Hematopoietic multipotent progenitor cell (in vitro differentiated cells): ENCODE measurements at places on chromosomes 13 and 19. TPM values are rescaled to one million over a fixed set of nuclear protein-coding genes. Genes with fewer than 3 reads are reported as not detected.

Gene ZNF30
- 1.6 TPM for total RNA-seq

DNA sequence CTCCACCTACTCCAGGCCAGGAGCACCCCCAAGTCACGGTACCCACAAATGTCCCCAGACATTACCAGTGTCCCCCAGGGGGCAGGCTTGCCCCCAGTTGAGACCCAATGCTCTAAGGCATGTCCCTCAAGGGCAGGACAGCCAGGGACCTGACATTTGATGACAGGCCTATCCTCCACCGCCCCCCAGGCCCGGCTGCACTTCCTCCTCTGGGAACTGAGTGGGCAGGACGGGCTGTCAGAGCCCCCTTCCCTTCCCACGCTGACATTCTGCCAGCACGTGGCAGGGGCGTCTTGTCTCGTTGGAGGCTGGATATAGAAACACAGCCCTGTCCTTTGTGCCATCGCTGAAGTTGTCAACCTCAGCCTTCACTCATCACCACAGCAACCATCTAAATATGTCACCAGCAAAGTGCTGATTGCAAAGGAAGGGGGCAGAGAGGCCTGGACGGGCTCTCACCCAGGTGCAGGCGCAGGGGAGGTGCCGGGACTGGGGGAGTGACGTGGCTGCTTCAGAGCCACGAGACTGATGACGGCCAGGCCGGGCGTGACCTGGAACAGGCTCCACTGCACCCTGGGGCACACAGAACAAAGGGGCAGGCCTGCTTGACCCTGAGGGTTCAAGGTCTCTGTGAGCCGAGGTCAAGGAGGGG, 38.4 kb downstream of the GNG7 start:
- DNase-seq: peak; percentile 48

Gene ELOF1
- total RNA-seq: 56.3 TPM

GRCh38 chr19:19343762-19344161, 23.1 kb downstream of the MAU2 start:
- DNase-seq: no peak

Gene DACH1
- total RNA-seq: 16.4 TPM

DNA sequence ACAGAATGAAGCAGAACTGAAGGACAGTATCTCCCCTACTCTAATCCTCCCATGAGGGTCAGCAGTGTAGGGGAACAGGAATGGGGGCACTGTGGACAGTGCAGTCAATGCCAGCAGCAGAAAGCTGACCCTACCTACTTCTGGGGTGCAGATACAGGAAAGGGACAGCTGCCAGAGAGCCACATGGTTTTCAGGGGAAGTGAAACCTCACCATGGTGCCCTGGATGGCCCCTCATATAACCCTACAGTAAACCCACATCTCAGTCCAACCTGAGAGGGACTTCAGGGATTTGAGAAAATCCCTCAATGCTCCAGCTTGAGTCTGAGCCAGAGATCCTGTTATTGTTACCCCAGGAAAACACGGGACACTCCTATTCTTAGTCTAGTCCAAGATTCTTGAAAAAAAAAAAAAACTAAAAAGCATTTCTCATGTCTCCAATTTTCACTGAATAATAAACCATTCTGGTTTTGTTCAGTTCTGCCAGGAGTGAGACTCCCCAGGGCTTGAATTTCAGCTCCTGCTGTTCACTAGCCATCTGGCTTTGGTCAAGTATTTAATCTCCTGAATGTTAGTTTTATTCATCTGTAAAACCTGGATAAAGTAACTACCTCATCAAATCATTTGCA, 511.6 kb upstream of the ARGLU1 start:
- DNase-seq: no peak

GRCh38 chr13:48726711-48727110, 73.0 kb downstream of the CYSLTR2 start:
- no peak for DNase-seq

DNA sequence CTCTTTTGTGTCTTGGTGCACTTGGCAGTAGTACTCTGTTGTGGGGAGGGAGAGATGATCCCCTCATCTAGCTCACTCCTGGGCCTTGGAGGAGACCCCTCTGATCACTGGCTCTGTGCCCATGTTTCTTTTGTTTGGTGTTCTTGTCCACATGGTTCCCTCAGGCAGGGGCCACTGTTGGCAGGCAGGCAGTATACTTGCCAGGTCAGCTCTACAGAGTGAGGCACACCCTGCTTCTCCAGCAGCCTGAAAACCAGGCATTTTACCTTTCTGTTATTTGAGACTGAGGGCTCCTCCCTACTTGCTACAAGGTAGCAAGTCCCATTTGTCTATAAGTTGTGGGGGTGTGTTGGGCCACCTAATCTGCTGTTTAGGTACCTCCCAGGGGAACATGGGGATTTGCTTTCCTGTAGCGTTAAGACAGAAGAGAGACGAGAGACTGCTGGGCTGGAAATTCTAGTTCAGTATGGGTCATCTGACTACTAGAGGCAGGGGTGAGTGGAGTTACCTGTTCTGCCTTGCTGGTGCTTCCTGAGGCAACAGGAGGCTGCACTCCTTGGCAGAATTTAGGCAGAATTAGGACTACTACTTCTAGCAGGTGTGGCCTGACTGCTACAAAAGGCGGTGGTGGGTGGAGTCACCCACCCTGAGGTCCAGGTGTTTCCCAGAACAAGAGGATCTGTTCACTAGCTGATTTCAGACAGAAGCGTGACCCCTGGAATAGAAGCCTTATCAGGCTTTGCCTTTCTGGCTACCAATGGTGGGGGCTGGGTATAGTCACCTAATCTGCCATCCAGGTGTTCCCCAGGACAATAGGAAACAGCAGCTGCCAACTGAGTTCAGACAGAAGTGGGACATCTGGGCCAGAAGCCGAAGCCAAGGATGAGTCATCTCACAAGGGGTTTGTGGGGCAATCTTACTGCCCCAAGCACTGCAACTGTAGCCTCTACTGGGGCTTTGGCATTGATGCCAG, 843.0 kb upstream of the ATXN8OS start:
- no peak for DNase-seq

Gene LILRB4
- 0.81 TPM for total RNA-seq

- DNase-seq: no peak
Observed at GRCh38 chr19:45166723-45167252, 6.0 kb upstream of the NKPD1 start.

DNA sequence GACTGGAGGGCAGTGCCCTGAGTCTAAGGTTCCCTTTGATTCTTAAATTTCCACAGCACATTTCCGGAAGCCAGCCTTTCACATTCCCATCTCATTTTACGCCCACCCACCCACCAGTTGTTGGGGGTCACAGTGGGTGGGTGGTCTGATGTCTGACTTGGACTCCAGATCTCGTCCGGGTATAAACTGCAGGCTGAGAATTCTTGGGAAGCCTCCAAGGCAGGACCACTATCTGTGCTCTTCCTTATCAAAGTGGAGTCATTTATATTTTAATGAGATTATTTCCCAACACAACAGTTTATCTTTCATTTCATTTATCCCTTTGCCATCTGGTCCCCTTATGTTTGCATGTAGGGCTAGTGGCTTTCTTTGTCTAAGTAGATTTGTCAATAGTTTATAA, 3.6 kb upstream of the FAM124A start:
- DNase-seq: no peak

GRCh38 chr19:10333758-10334587, 644 bp upstream of the RAVER1 start:
- no peak for DNase-seq

GRCh38 chr13:73952648-73953047, 181.6 kb downstream of the KLF12 start:
- no peak for DNase-seq

Gene CLEC11A
- total RNA-seq: 64.4 TPM

GRCh38 chr19:43782689-43783231, 2.0 kb upstream of the KCNN4 start:
- DNase-seq: no peak

Gene TMC4
- under 0.01 TPM for total RNA-seq

GRCh38 chr19:18062028-18062427, 24.7 kb downstream of the IL12RB1 start:
- DNase-seq: no peak

DNA sequence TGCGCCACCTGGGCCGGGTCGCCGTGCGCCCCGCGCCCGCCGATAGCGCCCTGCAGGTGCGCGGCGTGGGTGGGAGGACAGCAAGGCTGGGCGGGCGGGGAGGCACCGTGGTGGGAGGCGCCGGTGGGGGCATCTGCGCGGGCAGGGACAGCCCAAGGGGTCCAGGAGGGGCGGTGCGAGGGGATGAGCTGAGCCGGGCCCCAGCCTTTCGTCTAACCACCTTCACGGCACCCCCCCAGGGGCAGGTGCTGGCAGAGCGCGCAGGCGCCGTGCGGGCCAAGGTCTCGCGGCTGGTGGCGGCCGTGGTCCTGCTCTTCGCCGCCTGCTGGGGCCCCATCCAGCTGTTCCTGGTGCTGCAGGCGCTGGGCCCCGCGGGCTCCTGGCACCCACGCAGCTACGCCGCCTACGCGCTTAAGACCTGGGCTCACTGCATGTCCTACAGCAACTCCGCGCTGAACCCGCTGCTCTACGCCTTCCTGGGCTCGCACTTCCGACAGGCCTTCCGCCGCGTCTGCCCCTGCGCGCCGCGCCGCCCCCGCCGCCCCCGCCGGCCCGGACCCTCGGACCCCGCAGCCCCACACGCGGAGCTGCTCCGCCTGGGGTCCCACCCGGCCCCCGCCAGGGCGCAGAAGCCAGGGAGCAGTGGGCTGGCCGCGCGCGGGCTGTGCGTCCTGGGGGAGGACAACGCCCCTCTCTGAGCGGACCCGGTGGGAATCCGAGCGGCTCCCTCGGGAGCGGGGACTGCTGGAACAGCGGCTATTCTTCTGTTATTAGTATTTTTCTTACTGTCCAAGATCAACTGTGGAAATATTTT, 3.1 kb downstream of the KISS1R start:
- no peak for DNase-seq

Gene ATP7B
- total RNA-seq: 14.0 TPM

DNA sequence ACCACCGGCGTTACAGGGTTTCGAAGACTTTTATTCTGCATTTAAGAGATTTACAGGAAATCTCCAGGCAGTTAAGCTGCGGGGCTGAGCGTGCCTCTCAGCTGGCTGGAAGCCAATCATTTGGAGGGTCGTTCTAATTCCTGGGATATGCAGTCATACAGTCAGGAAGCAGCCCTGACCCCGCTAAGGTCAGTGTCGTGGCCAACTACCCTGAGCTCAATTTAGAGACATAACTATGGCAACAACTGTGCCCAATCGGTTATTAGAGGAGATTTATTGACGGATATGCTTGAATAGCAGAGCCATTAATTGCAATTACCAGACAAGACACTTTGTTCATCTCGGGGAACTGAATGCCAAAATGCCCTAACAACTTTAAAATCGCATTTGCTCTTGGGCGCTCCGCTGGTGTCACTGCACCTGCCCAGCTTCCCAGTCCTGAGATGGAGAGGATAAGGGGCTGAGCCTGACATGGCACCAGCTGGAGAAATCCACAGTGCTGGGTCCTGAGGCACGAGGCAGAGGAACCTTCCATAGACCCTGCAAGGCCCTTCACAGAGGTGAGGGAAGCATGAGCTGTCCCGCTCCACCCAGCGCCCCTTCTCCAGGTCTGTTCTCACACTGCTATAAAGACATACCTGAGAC, 15.1 kb upstream of the ZNF507 start:
- no peak for DNase-seq

GRCh38 chr13:20336761-20337160, 104.6 kb upstream of the GJB6 start:
- DNase-seq: no peak

Gene SH2D3A
- total RNA-seq: 8.9 TPM

DNA sequence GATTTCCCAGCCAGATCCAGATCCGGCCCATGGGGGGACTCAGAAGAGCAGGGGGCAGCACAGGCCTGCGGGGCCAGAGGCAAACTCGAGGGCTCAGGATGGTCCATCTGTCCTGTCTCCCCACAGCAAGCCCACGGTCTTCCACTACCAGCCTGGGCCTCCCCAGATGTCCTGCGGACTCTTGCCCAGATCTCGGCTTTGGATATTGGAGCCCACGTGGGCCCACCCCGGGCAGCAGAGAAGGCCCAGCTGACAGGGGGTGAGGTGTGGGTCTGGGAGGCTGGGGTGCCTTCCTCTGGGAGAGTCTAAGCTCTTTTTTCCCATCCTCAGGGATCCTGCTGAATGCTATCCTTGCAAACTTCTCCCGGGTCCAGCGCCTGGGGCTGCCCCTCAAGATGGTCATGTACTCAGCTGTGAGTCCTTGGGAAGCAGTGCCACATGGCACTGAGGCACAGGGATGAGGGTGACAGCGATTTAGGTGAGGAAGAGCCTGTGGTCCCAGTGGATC, 3.4 kb downstream of the ACP4 start:
- no peak for DNase-seq

DNA sequence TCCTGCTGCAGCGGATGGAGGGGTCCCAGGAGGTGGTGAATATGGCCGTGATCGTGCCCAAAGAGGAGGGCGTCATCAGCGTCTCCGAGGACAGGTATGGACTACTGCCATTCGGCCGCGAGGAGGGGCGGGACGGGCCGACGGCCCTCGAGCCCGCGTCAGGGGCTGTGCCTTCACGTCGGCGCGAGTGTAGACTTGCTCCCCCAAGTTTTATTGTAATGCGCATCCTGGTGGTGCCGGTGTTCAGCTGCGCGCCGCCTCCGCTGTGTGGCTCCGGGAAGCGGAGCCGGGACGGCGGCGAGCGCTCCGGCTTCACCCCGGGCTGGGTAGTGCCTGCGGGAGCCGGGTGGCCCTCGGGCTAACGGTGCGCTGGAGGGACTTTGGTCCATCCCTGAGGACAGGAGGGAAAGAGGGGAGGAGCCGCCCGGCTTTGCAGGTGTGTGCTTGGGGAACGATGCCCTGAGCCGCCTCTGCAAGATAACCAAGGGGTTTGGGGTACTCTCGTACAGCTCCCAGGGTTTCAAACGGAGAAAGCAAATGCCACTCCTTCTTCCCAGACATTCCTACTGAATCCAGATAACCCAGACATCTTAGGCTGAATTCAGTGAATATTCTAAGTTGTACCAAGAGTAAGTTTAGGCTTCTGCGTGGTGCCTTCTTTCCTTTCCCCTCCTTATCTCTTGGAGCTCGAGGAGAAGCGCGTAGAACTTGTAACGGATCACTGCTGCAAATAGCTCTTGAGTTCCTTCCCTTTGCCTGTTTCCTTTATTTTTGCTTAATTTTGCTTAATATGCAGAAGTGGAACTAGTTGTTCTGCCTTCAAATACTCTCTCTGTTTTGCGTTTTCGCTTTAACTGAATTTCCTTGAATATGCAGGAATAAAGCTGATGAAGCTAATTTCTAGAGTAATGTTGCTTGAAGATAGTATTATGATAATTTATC, 740 bp downstream of the WDFY2 start:
- DNase-seq: peak; percentile 62

GRCh38 chr19:29378126-29378525, 147.7 kb upstream of the VSTM2B start:
- DNase-seq: no peak

Gene C19orf33
- 1.9 TPM for total RNA-seq

Gene RGS9BP
- 0.54 TPM for total RNA-seq

Gene IGFL2
- total RNA-seq: not detected

DNA sequence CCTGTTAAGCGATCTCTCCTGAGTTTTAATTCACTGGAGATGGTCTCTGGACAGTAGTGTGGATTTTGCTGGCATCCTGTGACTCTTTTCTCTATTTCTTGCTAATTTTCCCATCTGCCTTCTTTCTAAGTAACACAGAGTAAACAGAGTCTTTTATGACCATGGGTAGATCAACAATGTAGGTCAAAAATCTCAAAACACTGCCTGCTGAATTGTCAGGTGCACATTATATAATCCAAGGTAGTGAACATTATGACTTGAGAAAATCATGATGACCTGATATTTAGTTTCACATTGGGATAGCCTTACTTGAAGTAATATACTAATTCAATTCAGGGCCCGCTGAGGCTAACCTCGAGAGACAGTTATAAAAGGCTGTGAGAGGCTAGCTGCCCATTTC, 180.7 kb downstream of the TDRD3 start:
- no peak for DNase-seq

Gene KLK3
- under 0.01 TPM for total RNA-seq

Gene AMER2
- under 0.01 TPM for total RNA-seq

- peak; percentile 60 for DNase-seq
Observed at GRCh38 chr13:94674609-94675348, 37.6 kb downstream of the SOX21 start.
